ENCODE measurements at places on chromosomes 5 and 9.
A peak's percentile ranks its signal among the peaks of the same experiment; 100 is the strongest.

DNA sequence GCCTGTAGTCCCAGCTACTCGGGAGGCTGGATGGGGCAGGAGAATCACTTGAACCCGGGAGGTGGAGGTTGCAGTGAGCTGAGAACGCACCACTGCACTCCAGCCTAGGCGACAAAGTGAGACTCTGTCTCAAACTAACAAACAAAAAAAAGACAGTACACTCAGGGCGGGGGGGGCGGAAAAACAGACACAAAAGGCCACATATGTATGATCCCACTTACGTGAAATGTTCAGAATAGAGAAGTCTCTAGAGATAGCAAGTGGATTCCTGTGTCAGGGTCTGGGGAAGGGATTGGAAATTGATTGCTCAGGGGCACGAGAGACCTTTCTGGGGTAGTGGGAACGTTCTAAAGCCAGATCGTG lies 9.0 kb upstream of the LCN1 start:
- no peak for DNase-seq
- no peak overlapping the region for H3K27ac ChIP-seq
- H3K36me3 ChIP-seq: no peaks in the 10 kb centered on the region
- H3K4me3 ChIP-seq: no peak overlapping the region
- H3K4me1 ChIP-seq: no peaks in the 10 kb centered on the region

- H3K27me3 ChIP-seq: no peaks in the 10 kb centered on the region
- peak overlapping the region; percentile 63 for H3K4me3 ChIP-seq
- H3K36me3 ChIP-seq: no peaks in the 10 kb centered on the region
- H3K4me1 ChIP-seq: peaks cover 43% of the 10 kb centered on the region
Observed at GRCh38 chr9:4661611-4662010, 483 bp upstream of the PLPP6 start.

GRCh38 chr9:21638104-21638503 lies 156.0 kb upstream of the IFNE start:
- no peaks in the 10 kb centered on the region for H3K4me1 ChIP-seq
- H3K4me3 ChIP-seq: no peak overlapping the region
- no peak overlapping the region for H3K27ac ChIP-seq
- H3K27me3 ChIP-seq: no peaks in the 10 kb centered on the region
- no peak for DNase-seq

DNA sequence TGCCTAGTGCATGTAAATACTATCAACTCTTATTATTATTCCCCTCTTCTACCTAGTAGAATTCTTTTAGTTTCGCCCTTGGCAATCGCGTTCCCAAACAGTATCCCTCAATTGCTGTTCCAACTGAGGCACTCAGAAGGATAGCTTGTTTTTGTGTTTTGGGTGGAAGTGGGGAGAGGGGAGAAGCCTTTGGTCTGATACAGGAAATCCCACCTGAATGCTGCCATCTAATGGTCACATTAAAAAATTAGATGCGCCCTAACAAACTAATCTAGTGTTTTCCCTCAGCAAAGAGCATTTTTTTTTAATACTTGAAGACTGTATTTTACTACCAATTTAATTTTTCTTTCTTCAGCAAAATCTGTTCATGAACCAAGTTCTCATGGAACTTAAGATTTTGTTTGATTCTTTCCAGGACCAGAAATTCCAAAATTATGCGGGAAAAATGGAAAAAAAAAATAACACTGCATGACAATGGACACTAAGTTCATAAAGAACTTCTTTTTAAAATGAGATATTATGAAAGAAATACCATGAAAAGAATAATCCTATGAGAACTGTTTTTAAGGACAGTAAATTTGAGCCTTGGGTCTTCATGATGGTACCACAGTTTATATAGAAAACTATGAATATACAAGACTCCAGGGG lies 22.2 kb upstream of the GLDC start:
- H3K4me1 ChIP-seq: no peaks in the 10 kb centered on the region
- H3K4me3 ChIP-seq: no peak overlapping the region
- no peaks in the 10 kb centered on the region for H3K27me3 ChIP-seq
- H3K36me3 ChIP-seq: no peaks in the 10 kb centered on the region
- no peak for DNase-seq

- H3K4me1 ChIP-seq: peaks cover 11% of the 10 kb centered on the region
- H3K27ac ChIP-seq: no peak within 1 kb of the TSS
- no peaks in the 10 kb centered on the region for H3K27me3 ChIP-seq
- DNase-seq: no peak
- H3K4me3 ChIP-seq: peak within 1 kb of the TSS; percentile 60
- H3K36me3 ChIP-seq: peaks cover 12% of the 10 kb centered on the region
Observed at GRCh38 chr5:138438724-138439476, at the start of gene REEP2. TSS of gene REEP2 (plus strand) at chr5:138439057. CDS start at chr5:138439209, 152 bp downstream.

DNA sequence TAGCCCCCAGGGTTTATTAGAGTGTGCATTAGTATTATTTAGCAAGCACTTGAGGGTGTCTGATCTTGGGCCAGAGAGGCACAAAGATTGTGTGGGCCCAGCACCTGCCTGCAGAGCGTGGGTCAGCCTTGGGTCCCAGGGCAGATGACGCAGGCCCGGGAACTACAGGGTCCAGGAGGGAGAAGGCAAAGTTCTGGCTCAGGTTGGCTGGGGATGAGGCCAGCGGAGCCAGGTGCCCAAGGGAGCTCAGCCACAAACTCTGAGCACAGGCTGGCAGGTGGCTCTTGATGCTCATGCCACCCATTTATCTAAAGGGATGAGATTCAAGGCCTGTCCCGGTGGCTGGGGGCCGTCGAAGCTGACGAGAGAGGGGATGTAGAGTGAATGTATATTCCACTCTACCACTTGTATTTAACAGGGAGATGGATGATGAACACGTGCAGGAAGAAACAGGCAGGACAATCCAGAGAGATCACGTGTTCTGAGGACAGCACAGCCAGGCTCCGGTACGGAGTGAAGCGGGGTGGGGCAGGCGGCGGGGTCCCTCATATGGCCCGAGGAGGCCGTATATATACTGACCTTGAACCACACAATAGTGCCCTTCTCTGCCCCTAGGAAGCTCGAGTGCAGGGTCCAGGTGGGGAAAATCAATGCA lies 818 bp upstream of the OBP2A start:
- no peak for DNase-seq
- no peak overlapping the region for H3K4me3 ChIP-seq
- H3K4me1 ChIP-seq: no peaks in the 10 kb centered on the region
- no peaks in the 10 kb centered on the region for H3K36me3 ChIP-seq

- H3K4me1 ChIP-seq: no peaks in the 10 kb centered on the region
- H3K36me3 ChIP-seq: no peaks in the 10 kb centered on the region
- H3K4me3 ChIP-seq: no peak overlapping the region
- DNase-seq: no peak
- H3K27ac ChIP-seq: no peak overlapping the region
Observed at GRCh38 chr5:37638897-37639296, 200.9 kb downstream of the GDNF start.

GRCh38 chr9:74630228-74630627 lies 133.1 kb downstream of the RORB start:
- no peak for DNase-seq
- H3K27me3 ChIP-seq: no peaks in the 10 kb centered on the region
- H3K4me3 ChIP-seq: no peak overlapping the region
- H3K36me3 ChIP-seq: no peaks in the 10 kb centered on the region
- no peaks in the 10 kb centered on the region for H3K4me1 ChIP-seq

GRCh38 chr9:21964925-21965385 lies 29.2 kb downstream of the CDKN2A start:
- peak; percentile 29 for DNase-seq
- H3K4me1 ChIP-seq: peaks cover 10% of the 10 kb centered on the region
- no peak overlapping the region for H3K27ac ChIP-seq
- H3K36me3 ChIP-seq: no peaks in the 10 kb centered on the region
- H3K27me3 ChIP-seq: peaks cover 51% of the 10 kb centered on the region
- H3K4me3 ChIP-seq: peak overlapping the region; percentile 33

- H3K27me3 ChIP-seq: no peaks in the 10 kb centered on the region
- no peaks in the 10 kb centered on the region for H3K36me3 ChIP-seq
- peak overlapping the region; percentile 63 for H3K4me3 ChIP-seq
- no peak overlapping the region for H3K27ac ChIP-seq
- H3K4me1 ChIP-seq: peaks cover 7% of the 10 kb centered on the region
Observed at GRCh38 chr9:63817622-63818518, 1467.1 kb downstream of the FOXD4L5 start.

DNA sequence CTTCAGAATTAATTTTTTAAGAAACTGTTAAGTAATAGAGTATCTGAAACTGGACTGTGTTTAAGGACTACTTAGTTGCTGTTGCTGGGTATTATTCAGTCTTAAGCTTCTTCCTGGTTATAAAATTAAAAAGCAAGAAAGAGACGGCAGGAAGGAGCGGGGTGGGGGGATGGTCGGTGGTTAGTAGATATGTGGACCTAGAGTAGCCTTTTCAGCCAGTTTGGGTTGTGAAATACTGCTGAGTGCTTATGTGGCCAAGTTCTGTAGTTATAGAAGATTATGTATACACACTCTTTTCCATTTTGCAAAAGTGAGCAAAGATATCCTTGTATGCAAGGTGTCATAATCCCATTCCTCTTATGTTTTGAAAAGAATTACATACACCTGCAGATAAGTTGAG lies 28.5 kb downstream of the TRIO start:
- H3K36me3 ChIP-seq: no peaks in the 10 kb centered on the region
- no peak overlapping the region for H3K27ac ChIP-seq
- no peaks in the 10 kb centered on the region for H3K27me3 ChIP-seq
- no peak for DNase-seq
- no peak overlapping the region for H3K4me3 ChIP-seq

- H3K4me3 ChIP-seq: no peak within 1 kb of the TSS
- no peak within 1 kb of the TSS for H3K27ac ChIP-seq
- no peaks in the 10 kb centered on the region for H3K36me3 ChIP-seq
- H3K27me3 ChIP-seq: no peaks in the 10 kb centered on the region
- H3K4me1 ChIP-seq: no peaks in the 10 kb centered on the region
- no peak for DNase-seq
Observed at GRCh38 chr5:13944560-13945199, at the start of gene DNAH5. TSS of gene DNAH5 (minus strand) at chr5:13944688. CDS start at chr5:13944438, 250 bp downstream.

- H3K27me3 ChIP-seq: no peaks in the 10 kb centered on the region
- no peaks in the 10 kb centered on the region for H3K36me3 ChIP-seq
- no peak for DNase-seq
- H3K27ac ChIP-seq: no peak overlapping the region
Observed at GRCh38 chr9:113475992-113476391, 12.5 kb downstream of the RGS3 start.

GRCh38 chr5:32720300-32720699 lies 9.2 kb downstream of the NPR3 start:
- no peak overlapping the region for H3K4me3 ChIP-seq
- no peak overlapping the region for H3K27ac ChIP-seq
- H3K36me3 ChIP-seq: no peaks in the 10 kb centered on the region
- no peaks in the 10 kb centered on the region for H3K4me1 ChIP-seq

GRCh38 chr9:36928210-36928609 lies 105.9 kb downstream of the PAX5 start:
- no peak overlapping the region for H3K4me3 ChIP-seq
- no peaks in the 10 kb centered on the region for H3K4me1 ChIP-seq
- H3K27ac ChIP-seq: no peak overlapping the region
- no peaks in the 10 kb centered on the region for H3K36me3 ChIP-seq
- no peak for DNase-seq

GRCh38 chr5:139767960-139768359 lies 27.6 kb upstream of the PSD2 start:
- DNase-seq: no peak
- H3K4me3 ChIP-seq: no peak overlapping the region
- H3K27ac ChIP-seq: no peak overlapping the region
- H3K27me3 ChIP-seq: peaks cover 3% of the 10 kb centered on the region
- no peaks in the 10 kb centered on the region for H3K36me3 ChIP-seq

GRCh38 chr5:14686517-14686916 lies 22.0 kb downstream of the OTULIN start:
- H3K36me3 ChIP-seq: peaks cover 66% of the 10 kb centered on the region
- no peaks in the 10 kb centered on the region for H3K27me3 ChIP-seq
- no peak for DNase-seq
- H3K4me1 ChIP-seq: peaks cover 4% of the 10 kb centered on the region
- no peak overlapping the region for H3K27ac ChIP-seq

GRCh38 chr9:88462191-88462590 lies 72.8 kb upstream of the NXNL2 start:
- no peaks in the 10 kb centered on the region for H3K4me1 ChIP-seq
- H3K4me3 ChIP-seq: no peak overlapping the region
- no peaks in the 10 kb centered on the region for H3K27me3 ChIP-seq
- no peak for DNase-seq
- H3K36me3 ChIP-seq: peaks cover 4% of the 10 kb centered on the region

- no peak for DNase-seq
- H3K36me3 ChIP-seq: no peaks in the 10 kb centered on the region
- no peaks in the 10 kb centered on the region for H3K27me3 ChIP-seq
Observed at GRCh38 chr9:78860801-78861475, 564.0 kb downstream of the PSAT1 start.

DNA sequence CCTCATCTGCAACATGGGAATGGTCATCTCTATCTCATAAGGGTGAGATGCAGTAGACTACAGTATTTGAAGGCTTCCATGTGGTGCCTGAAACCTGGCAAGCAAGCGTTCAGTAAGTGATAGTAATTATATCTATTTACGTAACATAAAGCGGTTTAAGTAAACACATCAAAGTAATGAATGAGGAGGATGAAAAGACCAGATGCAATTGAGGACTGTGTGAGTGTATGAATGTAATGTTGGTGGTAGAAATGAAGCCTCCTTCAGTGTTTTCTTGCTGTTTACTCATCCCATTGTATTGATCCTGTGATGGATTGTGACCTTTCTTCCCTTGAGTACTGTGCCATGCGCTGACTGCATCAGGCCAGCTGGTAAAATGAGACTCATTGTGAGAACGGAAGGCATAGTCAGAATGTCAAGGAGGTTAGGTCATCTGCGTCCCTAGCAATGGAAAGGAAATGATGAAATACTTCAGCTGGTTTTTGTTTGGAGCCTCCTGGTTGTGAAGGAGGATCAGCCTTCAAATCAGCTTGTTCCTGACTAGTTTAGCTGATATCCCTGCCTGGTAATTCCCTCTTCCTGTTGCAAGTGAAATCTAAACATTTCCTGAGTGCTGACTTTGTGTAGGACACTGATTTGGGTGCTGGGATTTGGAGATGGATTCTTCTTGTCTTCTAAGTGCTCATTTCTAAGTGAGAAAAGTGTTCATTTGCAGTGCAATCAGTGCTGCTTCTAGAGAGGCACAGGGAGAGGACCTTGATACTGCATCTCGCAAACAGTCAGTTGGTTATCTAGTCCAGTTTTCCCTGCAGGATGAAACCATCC lies 35.6 kb downstream of the TNFSF8 start:
- H3K27ac ChIP-seq: no peak overlapping the region
- H3K4me3 ChIP-seq: no peak overlapping the region
- H3K4me1 ChIP-seq: peaks cover 73% of the 10 kb centered on the region
- no peaks in the 10 kb centered on the region for H3K27me3 ChIP-seq

Data from naive thymus-derived CD4-positive, alpha-beta T cell (primary cell).